ENCODE measurements at places on chromosomes 13 and 19.

DNA sequence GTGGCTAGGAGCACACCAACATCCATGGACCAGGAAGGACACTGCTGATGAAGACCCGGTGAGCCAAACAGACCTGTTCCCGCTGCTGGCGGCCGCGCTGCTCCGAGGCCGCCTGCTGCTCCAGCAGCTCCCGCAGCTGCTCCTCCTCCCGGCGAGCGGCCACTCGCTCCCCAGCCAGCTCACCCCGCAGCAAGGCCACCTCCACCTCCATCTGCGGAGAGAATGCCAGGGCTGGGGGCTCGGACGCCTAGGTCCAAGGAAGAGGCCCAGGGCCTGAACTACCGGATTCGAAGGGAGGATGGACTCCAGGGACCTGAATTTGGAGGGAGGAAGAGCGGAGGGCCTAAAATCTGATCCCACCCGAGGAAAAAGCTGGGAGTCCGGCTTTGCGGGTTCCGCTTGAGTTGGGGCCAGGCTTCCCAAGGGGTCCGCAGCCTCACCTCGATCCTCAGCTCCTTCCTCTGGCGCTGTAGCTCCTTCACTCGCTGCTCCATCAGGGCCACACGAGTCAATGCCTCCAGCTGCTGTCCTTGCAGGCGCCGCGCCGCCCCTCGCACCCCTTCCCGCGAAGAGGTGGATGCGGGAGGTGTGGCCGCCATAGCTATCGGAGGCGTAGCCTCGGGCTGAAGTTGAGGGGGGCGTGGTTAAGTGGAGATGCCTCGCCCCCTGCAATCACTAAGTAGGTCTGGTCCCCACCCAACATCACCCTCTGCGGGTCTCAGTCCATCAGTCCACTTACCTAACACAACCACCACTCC, 2.7 kb downstream of the PHLDB3 start:
- DNase-seq: no peak

GRCh38 chr19:38836983-38837626, 5.5 kb upstream of the ECH1 start:
- DNase-seq: no peak

DNA sequence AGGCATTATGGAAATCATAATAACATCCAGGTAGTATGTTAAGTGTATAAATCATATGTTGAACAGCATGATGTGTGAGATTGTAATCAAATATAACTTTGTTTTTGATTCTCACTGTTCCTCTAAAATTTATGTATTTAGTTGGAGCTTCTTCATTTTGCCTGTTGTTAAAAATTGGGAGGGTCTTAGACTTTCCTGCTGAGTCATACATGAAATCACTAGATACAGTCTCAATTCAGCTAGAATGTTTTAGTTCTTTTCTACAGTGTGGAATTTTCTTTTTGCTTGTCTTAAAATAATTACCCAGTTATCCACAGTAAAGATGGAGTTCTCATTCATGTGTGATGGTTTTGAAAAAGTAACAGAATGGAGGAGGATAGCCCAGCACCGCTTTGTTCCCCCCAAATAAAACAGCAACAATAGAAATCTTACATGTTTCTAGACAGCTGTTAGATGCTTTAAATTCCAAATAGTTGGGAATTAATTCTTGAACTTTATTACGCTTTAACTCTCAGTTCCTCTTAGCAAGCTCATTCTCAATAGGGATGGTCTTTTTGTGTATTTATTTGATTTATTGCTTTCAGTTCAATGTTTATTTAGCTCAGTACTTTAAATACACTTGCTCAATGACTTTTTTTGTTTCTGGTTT, 109.5 kb downstream of the PDS5B start:
- no peak for DNase-seq

DNA sequence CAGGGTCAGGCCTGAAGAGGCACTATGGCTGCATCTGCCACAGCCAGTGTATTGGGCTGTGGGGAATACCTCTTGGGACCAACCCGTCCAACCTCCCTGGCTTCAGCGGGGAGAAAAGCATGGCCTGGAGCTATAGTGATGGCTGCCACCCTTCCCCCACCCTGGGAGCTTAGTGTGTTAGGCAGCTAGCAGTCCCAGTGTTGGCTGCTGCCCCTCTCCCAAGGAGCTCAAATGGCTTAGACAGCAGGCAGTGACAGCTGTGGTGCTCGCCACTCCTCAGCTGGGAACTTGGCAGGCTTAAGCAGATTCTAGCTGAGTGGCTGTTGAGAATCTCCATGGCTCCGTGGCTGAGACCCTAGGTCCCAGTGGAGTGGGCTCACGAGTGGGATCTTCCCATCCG, 19.7 kb downstream of the ACOD1 start:
- no peak for DNase-seq

GRCh38 chr19:49499030-49499670, 2.9 kb downstream of the RPS11 start:
- DNase-seq: peak; percentile 29

DNA sequence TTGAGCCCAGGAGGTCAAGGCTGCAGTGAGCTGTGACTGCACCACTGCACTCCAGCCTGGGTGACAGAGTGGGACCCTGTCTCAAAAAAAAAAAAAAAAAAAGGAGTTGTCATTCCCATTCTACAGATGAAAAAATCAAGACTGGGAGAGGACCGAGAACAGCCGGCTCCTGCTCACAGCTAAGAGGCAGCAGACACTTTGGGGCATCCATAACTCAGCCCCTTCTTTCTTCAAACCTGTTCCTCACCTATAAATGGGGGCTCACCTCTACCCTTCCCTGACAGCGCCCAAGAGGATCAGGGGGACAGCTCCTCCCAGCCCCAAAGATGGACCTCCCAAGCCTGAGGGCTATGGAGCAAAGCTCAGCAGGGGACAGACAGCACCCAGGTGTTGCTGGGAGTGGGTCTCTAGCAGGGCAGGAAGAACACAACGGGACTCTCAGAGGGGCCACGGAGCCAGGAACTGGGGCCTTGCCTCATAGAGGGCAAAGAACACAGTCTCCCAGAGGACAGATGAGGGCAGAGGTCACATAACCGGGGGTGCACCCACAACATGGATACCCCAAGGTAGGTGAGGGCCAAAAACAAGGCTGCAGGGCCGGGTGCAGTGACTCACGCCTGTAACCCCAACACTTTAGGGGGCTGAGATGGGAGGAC, 3.4 kb upstream of the KLF16 start:
- DNase-seq: no peak

GRCh38 chr19:49056101-49056901, 1.2 kb downstream of the CGB7 start:
- peak; percentile 41 for DNase-seq

DNA sequence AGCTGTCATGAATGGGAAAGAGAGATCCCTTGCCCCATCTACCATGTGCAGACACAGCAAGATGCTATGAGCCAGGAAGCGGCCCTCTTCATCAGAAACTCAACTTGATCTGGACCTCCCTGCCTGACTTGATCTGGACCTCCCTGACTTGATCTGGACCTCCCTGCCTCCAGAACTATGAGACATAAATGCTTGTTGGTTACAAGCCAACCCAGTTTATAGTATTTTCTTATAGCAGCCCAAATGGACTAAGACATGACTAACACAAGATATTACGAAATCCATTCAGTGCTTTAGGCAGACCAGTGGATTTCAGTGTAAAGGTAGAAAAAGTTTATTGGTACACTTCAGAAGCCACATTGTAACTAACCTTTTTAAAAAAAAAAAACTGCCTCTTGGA, 15.6 kb downstream of the PCID2 start:
- DNase-seq: no peak

- DNase-seq: no peak
Measured at GRCh38 chr13:43136920-43137575, 113.7 kb downstream of the DNAJC15 start.

- no peak for DNase-seq
Measured at GRCh38 chr13:71320452-71320851, 546.6 kb downstream of the DACH1 start.

- DNase-seq: no peak
Measured at GRCh38 chr13:95660981-95661581, 15.9 kb upstream of the DNAJC3 start.

DNA sequence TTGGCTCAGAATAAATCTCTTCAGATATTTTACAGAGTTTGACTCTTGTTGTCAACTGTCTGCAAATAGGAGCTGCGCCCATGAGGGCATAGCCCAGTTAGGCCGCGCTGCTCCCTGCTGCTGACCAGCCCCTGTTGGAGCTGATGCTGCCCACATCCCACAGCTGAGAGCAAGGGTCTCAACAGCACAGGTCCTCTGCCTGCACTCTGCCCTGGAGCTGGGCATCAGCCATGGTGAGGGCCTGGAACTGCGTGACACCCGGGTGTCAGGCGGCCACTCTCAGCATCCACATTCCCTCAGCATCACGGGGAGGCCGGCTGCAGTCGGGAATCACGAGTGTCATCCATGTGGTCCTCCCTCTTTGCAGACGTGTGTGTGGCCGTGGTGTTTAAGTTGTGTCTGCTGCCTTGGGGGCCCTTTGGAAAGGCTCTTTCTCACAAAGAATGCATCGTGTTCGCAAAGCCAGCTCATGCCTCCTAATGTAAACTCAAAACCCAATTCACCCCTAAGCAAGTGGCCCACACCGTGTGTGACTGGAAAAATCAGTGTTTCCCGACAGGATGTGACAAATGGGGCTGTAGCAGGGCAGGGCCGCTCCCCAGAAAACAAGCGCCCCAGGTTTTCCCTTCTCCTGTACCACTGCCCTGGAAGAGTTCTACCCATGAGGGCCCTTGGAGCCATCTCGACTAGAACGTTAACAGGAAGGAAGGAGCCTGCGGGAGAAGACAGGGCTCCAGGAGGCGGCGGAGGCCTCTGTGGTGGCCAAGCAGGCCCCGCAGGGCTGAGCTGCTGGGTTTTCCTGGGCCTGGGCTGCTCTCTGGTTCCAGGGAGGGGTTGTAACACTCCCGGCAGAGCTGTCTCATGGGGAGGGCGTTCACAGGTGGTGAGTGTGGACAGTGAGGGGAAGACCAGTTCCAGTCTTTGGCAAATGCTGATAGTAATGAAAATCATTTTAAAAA, 20.3 kb downstream of the ATP11A start:
- no peak for DNase-seq

DNA sequence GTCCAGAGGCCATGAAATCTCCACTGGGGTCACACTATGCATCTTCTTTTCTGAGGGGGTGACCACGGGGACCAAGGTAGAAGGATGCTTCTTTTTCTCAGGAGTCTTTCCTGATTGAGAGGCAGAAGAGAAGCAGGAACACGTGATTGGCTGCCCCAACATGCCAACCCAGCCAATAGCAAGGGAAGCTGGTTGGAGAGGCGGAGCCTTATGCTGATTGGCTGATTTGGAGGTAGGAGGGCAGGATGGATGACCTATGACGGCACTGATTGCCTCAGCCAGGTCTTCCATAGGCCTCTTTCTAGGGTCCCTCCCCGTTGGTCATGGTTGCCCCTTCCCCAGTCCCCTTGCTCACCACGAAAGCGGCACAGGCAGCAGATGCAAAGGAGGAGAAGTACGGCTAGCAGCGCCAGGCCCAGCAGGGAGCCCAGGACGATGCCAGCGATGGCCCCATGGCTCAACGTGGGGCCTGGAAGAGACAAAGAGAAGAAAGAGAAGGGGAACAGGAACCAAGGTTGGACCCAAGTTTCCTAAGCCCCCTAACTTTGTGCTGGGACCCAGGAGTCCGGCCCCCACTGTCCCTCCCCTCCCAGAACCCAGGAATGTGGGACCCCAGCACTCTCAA, 8.0 kb downstream of the VSIG10L start:
- no peak for DNase-seq

DNA sequence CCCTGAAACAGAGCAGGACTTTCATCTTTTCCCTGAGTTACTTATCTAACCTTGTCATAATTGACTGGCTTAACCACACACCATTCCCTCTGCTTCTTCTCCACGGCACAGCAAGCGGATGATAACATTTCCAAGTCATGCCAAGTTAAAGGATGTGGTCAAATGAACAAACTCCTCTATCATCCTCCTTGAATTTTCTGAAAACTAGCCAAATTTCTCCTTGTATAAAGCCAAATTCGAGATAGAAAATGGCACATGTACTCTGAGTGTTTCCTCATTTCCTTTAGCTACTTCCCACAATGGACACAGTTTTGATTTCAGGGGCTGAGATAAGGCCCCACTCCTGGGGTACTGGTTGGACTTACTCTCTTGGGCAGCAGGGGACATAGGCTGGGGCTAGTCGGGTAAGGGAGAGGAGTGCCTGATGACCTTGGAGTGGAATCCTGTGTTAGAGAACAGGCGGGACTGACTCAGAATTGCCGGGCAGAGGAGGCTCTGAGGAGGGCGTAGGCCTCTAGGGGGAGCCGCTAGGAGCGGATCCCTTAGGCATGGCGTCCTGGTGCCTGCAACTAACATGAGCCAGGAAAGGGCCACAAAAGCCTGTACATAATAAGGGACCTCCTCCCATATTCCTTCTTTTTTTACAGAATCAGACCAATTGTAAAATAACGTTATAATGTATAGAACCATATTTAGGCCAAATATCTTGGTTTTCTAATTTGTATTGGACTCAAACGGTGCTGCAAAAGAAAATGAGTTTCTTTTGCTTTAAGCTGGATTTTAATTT, 20.3 kb upstream of the TMTC4 start:
- DNase-seq: no peak

GRCh38 chr19:8526345-8527091, 12.6 kb upstream of the ZNF414 start:
- DNase-seq: no peak

GRCh38 chr13:73096173-73096572, 37.4 kb downstream of the KLF5 start:
- DNase-seq: no peak

GRCh38 chr19:7534531-7535046, 928 bp upstream of the PNPLA6 start:
- peak; percentile 41 for DNase-seq

- DNase-seq: no peak
Measured at GRCh38 chr19:6735181-6735911, 2.0 kb downstream of the GPR108 start.

- no peak for DNase-seq
Measured at GRCh38 chr19:4897146-4897545, 5.5 kb downstream of the ARRDC5 start.

GRCh38 chr13:30757026-30757742, 21.8 kb downstream of the ALOX5AP start:
- no peak for DNase-seq

DNA sequence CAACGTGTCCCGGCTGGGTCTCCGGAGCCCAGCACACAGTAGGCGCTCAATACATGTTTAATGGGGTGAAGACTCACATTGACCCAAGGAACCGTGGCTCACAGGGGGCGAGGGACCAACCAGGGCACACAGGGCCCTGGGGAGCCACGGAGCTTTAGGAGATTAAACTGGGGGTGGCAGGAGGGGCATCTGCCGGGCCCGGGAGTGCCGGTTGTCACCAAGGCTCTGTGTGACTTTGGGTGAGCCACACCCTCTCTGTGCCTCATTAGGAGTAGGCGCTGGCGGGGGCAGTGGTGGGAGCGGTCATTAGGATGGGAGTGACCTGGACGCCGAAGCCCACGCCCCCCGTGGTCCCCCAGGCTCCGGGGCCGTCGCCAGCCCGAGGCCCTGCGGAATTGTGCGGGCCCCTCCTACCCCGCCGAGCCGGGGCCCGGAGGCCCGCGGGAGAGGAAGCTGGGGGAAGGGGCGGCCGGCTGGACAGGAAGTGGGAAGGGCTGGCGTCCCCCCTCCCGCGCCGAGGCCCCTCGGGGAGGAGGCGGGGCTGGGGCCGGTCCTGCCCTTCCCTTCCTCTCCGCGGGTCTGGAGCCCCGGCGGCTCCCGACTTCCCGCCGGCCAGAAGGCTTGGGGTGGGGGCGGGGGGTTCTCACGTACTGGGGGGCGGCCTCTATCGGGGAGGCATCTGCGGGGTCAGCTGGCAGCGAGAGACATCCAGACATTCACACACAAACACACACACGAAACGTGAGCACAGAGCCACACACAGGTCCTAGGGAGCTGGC, 1.8 kb upstream of the SSBP4 start:
- DNase-seq: peak; percentile 41
